ENCODE measurements at places on chromosomes 6 and 20.

GRCh38 chr6:166643891-166644590, 17.0 kb upstream of the RPS6KA2 start:
- DNase-seq = no peak

- DNase-seq = no peak
These were observed 5.9 kb downstream of the RNASET2 start for GRCh38 chr6:166950443-166950821.

- DNase-seq = no peak
These were observed 76.4 kb upstream of the MLN start for GRCh38 chr6:33880104-33880678.

GRCh38 chr20:24684421-24684871, 215.0 kb downstream of the SYNDIG1 start:
- no peak for DNase-seq

DNA sequence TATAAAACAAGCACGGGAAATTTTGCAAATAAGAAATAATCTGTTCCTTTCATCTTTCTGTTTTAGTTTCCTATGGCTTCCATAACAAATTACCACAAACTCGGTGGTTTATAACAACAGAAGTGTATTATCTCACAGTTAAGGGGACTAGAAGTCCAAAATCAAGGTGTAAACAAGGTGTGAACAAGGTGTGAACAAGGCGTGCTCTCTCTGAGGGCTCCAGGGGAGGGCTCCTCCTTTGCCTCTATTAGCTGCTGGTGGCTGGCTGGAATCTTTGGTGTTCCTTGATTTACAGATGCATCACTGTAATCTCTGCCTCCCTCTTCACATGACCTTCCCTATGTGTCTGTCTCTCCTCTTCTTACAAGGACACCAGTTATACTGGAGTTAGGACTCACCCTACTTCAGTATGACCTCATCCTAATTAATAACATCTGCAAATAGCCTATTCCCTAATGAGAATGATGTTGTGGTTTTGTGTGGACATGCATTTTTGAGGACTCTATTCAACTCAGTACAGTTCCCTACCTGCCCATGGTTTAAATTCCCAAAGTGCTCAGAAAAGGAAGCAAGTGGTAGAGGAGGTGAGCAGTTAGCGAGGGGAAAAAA, 17.5 kb upstream of the BMP5 start:
- no peak for DNase-seq

DNA sequence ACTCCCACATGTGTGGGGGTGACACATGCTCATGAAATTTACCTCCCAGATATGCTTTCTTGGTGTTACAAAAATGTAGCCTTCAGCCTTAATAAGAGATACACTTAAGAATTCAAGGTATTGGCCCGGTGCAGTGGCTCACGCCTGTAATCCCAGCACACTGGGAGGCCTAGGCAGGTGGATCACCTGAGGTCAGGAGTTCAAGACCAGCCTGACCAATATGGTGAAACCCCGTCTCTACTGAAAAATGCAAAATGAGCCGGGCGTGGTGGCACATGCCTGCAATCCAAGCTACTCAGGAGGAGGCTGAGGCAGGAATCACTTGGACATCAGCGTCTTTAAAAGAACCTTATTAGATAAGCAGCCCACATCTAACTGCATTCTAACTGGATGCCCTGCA, 614.3 kb upstream of the CDH4 start:
- DNase-seq = no peak

DNA sequence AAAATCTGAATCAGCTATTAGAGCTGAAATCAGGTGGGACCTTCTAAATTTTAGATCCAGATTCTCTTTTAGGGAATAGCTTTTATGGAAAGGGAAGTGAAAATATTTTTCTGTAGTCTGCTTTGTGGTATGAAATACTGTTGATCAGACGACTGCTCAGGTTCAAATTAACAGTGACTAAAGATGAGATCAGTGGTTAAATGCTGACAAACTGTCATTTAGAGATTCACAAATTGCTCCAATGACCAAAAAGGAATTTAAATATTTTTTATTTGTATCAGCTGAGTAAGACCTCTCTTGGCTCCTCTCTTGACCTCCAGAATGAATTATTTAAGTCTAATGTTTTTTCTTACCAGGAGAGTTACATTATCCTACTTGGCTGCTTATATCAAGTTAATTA, 77.3 kb downstream of the KCNQ5 start:
- no peak for DNase-seq

DNA sequence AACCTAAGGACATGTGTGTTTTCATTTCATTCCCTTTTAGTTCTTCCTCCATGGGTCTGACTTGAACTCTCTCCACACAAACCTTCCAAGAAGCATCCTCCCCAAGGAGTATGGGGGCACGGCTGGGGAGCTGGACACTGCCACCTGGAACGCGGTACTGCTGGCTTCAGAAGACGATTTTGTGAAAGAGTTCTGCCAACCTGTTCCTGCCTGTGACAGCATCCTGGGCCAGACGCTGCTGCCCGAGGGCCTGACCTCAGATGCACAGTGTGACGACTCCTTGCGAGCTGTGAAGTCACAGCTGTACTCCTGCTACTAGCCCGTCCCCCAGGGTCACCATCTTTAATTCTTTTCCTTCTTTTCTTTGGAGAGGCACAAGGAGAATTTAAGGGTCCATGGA, 13.5 kb downstream of the TTPAL start:
- no peak for DNase-seq

DNA sequence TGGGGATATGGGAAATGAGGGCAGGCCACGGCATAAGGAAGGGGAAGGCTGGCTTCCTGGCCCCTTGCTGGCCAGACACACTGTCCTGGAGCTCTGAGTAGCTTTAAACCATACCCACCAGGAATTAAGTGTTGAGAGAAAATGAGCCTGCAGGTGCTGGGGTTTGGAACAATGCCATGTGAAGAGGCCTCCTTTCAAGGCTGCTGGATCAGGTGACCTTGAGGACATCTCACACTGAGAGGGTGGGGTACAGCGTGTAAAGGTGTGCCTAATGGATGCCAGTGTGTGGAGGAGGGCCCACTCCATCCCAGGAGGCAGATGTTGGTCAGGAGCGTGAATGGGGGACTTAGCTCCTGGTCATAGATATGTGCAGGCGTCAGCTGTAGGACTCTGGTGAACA, 74.8 kb upstream of the MLN start:
- no peak for DNase-seq

- DNase-seq = peak; percentile 84
These were observed 9.9 kb downstream of the CYP21A2 start for GRCh38 chr6:32047855-32048766.
